ENCODE measurements at places on chromosomes 11 and 22.

GRCh38 chr22:25148149-25148691, 51.4 kb upstream of the CRYBB3 start:
- no peak for DNase-seq

- DNase-seq = no peak
These were observed 32.2 kb upstream of the LYVE1 start for GRCh38 chr11:10600570-10601248.

DNA sequence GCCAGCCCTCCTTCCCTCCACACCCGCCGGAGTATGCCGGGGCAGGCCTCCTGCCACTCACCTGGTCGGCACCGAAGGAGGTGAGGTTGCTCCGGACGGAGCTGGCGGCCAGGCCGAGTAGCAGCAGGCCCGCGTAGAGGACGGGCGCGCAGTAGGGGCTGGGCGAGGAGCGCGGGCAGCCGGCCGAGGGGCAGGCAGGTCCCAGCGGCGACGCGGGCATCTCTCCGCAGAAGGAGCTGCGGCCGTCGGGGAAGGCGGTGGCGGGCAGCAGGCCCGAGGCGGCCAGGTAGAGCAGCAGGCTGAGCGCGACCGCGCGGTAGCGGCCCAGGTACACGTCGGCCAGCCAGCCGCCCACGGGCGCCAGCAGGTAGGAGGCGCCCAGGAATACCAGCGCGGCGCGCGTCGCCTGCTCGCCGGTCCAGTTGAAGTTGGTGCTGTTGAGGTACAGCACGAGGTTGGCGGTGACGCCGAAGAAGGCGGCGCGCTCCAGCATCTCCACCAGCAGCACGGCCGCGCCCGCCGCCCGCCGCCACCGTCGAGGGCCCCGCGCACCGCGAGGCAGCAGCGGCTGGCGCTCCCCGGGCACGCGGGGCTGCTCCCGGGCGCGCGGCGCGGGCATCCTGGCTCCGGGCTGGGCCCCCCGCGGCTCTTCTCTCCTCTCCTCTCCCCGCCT, 907 bp downstream of the SLC15A3 start:
- DNase-seq = no peak

- no peak for DNase-seq
These were observed 39.8 kb downstream of the OR6Q1 start for GRCh38 chr11:58070585-58070984.

All from HS-27A (cell line).